ENCODE measurements at places on chromosomes 6 and 20.

DNA sequence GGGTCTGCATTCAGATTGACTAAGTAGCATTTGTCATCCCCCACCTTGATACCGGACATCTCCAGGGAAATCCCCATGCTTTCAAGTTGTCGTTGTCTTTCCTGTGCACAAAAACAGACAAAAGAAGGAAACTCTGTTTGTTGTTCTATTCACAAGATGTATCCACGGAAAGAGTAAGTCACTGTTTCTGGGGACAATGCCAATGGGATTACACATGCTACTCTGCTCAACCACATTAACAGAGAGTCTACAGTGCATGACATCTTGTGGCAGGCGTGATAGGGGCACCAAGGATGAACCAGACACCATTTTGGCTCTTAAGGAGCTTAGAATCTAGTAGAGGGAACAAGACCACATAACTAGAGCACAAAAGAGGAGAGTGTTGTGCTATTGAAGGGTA, 124.4 kb upstream of the NUP153 start:
- no peak for DNase-seq

GRCh38 chr6:136090929-136091328, 159.2 kb downstream of the MTFR2 start:
- no peak for DNase-seq

GRCh38 chr6:52834481-52834880, 6.1 kb downstream of the GSTA5 start:
- no peak for DNase-seq

DNA sequence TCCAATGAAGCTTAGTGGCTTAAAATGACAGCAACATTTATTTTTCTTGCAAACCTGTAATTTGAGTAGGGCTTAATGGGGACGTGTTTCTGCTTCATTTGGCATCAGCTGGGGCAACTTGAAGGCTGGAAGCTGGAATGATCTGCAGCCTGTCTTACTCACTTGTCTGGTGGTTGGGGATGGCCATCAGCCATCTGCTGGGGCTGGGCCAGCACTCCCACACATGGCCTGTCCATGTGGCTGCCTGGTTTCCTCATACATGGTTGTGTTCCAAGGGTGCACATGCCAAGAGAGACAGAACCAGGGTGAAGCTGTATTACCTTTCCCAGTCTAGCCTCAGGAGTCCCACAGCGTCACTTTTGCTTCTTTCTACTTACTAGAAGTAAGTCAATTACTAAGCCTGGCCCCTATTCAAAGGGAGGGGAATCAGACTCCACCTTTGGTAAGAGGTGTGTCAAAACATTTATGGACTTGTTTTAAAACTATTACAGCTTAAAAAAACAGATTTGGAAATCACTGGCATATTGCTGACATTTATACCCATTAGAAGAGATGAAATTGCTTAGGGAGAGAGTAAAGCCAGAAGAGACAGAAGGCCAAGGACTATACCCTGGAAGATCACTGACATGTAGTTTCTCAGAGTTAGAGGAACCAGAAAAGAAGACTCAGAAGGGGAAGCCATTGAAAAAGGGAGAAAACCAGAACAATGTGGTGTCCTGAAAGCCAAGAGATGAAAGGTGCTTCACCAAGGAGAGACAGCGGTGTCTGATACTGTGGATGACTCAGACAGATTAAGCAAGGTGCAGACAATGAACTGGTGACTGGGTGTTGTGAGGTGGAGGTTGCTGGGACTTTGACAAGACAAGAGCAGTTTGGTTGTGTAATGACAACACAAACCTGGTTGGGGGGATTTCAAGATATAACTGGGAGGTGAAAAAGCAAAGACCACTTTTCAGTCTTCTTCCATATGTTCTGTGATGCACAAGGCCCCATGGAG, 345.2 kb downstream of the GJA1 start:
- no peak for DNase-seq

DNA sequence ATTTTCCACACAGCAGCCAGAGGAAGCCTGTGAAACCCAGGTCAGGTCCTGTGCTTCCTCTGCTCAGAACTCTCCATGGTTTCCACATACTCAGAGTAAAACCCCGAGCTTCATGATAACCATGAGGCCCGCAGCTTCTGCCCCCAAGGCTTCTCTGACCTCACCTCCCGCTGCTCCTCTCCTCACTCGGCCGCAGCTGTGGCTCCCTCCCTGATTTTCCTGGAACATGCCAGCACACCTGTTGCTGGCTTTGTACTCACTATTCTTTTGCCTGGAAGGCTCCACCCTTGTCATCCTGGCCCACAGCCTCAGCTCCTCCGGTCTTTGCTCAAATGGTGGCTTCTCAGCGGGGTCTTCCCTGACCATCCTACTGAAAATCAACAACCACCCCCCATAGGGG, 341.7 kb downstream of the PREX1 start:
- no peak for DNase-seq

GRCh38 chr20:33013701-33014326, 6.3 kb downstream of the BPIFB2 start:
- DNase-seq = no peak

- peak; percentile 67 for DNase-seq
Observed at GRCh38 chr20:50794846-50795634, at the start of gene BCAS4. Gene BCAS4 (plus strand): TSS chr20:50795061. CDS start chr20:50795084, 23 bp downstream.
